ENCODE measurements at places on chromosomes 7 and 10.
A peak's percentile ranks its signal among the peaks of the same experiment; 100 is the strongest.

- DNase-seq = no peak
Observed at GRCh38 chr7:149872419-149873073, 1.2 kb upstream of the ATP6V0E2 start.

DNA sequence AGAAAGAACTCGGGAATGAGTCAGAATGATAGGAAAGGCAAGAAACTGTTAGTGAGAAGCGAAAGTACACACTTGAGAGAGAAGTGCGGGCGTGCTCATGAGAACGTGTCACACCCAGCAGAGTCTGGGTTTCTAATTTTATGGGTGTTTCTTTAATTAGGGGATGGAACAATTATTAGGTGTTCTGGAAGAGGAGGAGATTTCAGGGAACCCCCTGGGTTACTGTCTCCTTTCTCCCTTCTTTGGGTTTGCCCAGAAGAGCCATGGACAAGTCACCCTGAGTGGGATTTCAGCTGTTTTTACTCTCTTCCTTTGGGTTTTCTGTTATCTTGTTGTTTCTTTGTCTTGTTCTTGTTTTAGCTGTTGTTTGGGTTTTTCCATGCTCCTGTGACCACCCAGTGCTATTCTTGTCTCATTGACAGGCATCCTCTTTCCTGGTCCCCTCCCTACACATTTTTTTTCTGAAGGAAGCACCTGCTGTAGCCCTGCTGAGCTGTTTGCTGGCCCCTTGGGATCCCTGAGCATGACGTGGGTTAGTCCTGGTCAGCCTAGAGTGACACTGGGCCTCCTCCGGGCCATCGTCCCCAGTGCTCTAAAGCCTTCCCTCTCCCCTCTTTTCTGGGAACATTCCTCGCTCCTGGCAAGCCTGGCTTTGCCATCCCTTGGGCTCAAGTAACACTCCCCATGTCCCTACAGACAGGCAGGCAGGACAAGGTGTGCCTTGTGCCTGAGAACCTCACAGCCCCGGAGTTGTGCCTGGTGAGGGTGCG is 3.5 kb downstream of the SH2D4B start:
- no peak for DNase-seq

DNA sequence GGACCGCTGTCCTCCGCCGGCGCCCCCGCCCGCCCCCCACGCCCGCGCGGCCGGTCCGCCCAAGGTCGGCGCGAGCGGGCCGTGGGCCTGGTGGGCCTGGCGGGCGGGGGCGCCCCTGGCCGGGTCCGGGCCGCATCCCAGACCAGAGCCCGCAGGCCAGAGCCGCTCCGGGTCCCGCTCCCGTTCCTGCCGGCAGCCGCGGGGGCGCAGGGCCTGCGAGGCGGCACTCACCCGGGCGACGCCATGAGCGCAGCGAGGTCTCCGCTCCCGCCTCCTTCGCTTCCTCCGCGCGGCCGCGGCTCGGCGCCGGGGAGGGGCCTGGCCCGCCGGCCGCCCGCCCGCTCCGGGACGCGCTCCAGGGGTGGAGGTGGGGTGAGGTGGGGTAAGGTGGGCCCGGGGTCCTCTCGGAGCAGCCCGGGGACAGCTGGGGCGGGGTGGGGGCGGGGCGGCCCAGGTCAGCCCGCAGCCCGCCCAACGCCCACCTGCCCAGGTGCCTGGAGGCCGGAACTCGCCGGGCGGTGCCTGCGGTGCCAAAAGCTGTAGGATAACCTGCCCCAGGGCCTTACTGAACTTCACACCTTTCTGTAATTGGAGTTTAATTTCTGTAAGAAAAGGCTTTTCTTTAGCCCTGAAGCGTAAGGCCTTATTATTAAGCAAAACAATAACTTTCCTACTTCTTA is at the start of gene URGCP:
TSS of gene URGCP (minus strand) at position 266 of the 680 bp plus-strand sequence. CDS start at position 245, 21 bp downstream.
- peak; percentile 34 for DNase-seq

DNA sequence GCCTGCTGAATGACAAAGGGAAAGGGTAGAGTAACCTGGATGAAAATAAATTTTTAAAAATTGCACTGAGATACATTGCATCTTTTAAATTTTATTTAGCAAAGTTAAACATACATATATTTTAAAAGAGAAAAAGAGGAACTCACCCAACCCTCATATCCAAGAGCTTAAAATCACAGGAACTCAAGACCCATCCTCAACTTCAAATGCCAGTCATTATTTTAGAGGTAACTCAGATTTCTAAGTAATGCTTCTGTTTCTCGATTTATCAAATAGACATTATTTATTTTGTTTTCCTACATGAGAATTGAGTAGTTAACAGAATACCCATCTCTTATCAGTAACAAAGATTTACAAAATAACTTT is 32.4 kb upstream of the KMT2E start:
- DNase-seq = no peak

GRCh38 chr7:113968713-113969112 is 49.9 kb upstream of the PPP1R3A start:
- no peak for DNase-seq

- no peak for DNase-seq
Observed at GRCh38 chr10:89312973-89313372, 11.1 kb downstream of the IFIT2 start.

DNA sequence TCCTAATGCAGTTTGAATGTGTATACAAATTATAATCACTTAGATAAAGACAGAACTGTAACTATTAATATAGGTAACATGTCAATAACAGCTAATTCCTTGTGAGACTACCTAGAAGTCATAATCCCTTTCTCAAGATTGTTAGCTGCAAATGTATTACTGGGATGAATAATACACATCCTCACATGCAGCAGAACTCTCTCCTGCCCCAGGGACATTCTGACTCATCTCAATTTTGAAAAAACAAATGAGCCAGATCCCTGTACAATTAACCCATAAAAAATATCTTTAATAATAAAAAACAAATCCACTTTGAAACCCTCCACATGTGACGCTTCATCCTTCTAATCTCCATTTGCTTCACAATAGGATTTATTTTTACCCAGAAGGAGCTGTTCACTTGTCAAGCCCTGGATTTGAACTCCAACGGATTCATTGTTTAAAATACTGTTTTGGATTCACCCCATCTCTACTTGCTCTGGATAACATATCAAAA is 428.4 kb upstream of the TEX47 start:
- DNase-seq = no peak

DNA sequence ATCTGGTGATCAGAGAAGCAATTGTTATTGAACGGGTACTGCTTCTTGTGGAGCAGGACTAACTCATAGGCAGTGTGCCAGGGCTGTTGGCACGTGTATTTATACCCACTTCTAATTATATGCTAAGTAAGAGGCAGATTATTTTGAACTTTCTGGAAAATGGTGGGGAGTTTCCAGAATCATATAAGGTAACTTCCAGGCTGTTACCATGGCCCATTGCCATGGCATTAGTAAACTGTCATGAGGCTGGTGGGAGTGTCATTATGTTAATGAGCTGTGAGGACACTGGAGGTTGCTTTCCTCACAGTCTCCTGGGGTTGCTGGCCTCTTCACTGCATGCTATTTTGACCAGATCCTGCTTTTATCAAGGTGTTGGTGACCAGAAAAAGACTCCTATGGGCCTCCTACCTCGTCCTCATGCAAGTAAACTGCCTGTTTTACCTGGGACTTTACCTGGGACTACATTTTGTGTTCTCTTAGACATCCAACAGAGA is 122.6 kb downstream of the KCND2 start:
- DNase-seq = no peak

DNA sequence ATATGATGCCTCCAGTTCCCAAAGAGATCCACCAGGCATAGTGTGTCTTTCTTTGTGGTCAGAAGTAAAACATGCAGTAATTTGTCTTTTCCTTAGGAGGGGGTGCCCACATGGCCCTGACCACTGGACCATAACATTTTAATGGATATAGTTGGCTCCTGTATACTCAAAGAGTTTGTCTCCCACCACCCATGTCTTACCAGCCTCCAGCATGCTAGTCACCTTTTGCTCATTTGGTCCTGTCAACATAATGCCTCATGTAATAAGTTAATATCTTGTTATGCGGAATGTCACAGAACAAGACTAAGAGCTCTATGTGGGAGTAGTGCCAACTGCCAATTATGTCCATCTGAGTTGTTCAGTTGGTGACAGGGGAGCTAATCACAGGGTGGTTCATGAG is 83.4 kb upstream of the IFRD1 start:
- DNase-seq = no peak

GRCh38 chr10:20858292-20859124 is 38.6 kb downstream of the NEBL start:
- no peak for DNase-seq

DNA sequence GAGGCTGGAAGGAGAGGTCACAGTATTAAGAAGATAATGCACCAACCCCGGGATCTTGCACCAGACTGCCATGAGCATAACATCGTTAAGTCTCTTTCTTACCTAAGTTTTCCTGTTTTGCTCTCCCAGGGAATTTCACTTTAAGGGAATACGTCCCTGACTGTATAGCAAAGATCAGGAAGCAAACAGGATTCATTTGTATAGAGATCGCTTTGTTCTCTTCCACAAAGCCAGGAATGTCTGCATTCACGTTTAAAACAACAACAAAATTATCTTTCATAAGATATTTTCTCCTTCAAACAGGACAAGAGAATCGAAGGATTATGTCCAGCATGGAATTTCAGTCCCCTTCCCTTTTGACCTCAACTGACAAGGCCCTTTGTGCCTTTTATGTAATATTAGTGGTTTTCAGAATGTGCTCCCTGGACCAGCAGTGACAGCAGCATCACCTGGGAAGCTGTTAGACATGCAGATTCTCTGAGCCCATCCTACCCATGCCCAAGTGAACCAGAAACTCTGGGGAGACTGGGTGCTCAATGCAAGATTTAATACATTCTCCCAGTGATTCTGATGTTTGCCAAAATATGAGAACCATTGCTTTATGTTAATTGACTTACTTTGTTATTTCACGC is 286.3 kb downstream of the FGFR2 start:
- no peak for DNase-seq

DNA sequence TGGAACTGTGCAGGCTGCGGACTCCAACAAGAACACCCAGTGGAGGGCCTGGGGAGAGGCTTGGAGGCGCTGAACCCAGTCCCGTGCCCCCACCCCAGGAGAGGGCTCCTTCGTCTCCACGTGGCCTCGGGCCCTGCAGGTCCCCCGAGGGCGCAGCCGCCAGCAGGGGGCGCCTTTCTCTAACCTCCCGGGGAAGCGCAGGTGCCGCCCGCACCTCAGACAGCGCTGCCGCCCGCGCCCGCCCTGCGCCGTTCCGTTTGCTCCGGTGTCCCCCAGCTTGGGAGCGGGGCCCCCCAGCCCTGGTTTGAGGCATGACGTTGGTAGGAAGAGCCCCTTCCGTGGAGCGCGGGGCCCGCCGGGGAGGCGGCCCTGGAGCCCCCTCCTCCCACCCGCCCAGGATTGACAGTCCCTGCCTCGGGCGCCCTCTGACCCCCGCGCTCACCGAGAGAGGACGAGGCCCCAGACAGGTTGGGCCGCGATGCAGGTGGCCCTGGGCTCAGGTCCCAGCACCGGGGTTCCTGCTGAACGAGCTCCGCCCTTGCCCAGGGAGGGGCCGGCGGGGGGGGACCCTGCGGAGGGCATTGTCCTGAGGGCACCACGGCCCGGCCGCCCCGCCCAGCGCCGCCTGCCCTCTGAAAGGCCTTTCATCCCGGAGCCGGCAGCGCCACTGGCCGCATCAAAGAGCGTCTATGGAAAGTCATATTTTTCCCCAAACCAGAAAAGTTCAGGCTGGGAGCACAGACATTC is 42.8 kb downstream of the FOXL3 start:
- DNase-seq = peak; percentile 90

- DNase-seq = no peak
Observed at GRCh38 chr10:106278383-106278782, 886.1 kb downstream of the SORCS1 start.

GRCh38 chr7:77799078-77799964 is 748 bp downstream of the PHTF2 start:
- DNase-seq = no peak

DNA sequence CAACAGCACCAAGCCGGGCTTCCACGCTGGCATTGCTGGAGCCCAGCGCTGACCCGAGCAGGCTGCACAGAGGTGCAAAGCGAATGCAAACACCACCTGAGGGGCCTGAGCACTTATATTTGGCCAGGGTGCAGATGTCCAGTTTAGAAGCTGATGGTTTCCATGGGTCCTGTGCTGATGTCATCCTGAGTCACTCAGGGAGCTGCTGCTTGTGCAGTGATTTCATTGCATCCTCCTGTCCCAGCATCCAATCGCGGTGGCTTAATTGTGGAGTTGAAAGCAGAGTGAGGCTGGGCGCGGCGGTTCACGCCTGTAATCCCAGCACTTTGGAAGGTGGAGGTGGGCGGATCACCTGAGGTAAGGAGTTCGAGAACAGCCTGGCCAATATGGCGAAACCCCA is 410.2 kb upstream of the KLF6 start:
- DNase-seq = no peak

DNA sequence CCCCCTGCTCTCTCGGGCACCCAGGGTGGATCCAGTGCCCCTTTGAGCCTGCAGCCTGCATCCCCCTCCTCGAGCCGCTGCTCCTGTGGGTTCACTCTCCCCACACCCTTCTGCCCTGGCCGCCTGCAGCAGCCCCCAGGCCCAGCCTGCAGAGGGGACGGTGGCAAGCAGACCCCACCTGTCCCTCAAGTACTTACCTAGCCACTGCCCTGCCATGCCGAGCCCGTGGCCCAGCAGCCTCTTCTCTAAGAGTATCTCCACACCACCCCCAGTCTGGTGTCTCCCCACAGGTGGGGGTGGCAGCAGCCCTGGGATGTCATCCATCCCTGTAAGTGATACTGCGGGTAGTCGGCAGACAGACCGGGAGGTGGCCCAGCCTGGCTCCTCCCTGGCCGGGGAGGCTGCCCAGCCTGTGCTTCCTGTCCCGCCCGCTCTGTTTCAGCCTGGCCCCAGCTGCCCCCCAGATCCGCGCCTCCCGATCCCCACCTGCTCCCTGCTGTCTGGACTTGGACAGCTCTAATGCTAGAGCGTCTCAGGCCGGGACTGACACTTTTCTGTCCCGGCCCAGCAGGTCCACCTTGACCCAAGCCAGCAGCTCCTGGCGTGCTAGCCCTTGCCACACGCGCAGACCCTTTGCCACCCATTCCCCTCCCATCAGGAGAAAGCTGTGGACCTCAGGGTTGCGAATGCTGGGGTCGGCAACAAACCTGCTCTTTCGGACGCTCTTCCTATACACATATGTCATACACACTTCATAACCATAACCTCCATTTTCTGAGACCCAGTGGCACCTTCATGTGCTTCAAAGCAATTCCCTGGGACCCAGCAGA is 25.0 kb downstream of the YKT6 start:
- DNase-seq = no peak

GRCh38 chr7:132349075-132349474 is 227.2 kb downstream of the PLXNA4 start:
- DNase-seq = no peak

GRCh38 chr7:142009187-142009586 is 13.5 kb downstream of the MGAM start:
- no peak for DNase-seq

- DNase-seq = no peak
Observed at GRCh38 chr7:91894781-91895480, 14.4 kb upstream of the MTERF1 start.

GRCh38 chr10:79260811-79261740 is 86.2 kb upstream of the PPIF start:
- DNase-seq = no peak

GRCh38 chr7:24911213-24911603 is 68.8 kb downstream of the OSBPL3 start:
- no peak for DNase-seq

- DNase-seq = no peak
Observed at GRCh38 chr7:82406937-82407336, 36.6 kb downstream of the CACNA2D1 start.

GRCh38 chr7:82517050-82517449 is 73.5 kb upstream of the CACNA2D1 start:
- DNase-seq = no peak

All from stimulated activated CD4-positive, alpha-beta T cell treated with anti-CD3 and anti-CD28 coated beads, Interleukin-2, amount 100 ng/mL, for 4 hours (primary cell).